Inflammatory macrophage (primary cell): ENCODE measurements at places on chromosomes 1 and 21.

DNA sequence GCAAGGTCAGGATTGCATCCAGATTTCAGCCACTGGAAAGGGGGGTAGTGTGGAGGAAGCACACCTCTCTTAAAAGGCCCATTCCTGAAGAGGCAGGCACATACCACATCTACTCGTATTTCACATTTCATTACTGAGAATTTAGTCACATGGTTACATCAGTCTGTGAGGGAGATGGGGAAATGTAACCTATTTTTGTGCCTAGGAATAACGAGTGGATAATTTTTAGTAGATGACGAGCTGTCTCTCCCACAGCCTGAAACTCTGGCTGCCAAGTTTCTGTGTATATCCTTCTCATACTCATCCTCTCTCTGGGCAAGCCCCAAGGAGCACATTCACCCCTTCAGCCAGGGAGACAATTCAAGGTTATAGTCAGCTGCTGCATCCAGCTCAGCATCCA is 10.3 kb upstream of the C21orf91 start:
- no peak for DNase-seq

- DNase-seq: peak; percentile 99
Measured at GRCh38 chr1:246931549-246932365, at the start of gene AHCTF1. Gene AHCTF1 (minus strand): TSS chr1:246931948. CDS start chr1:246918370, 13,578 bp downstream.

- peak; percentile 87 for DNase-seq
Measured at GRCh38 chr1:202155478-202156021, 4.9 kb downstream of the PTPN7 start.

- no peak for DNase-seq
Measured at GRCh38 chr1:96116731-96117130, 604.9 kb upstream of the PTBP2 start.

- DNase-seq: no peak
Measured at GRCh38 chr1:156895927-156896326, 2.4 kb downstream of the PEAR1 start.

GRCh38 chr1:200518524-200518923 is 102.0 kb downstream of the KIF14 start:
- DNase-seq: no peak

- DNase-seq: no peak
Measured at GRCh38 chr1:198151688-198152087, 5.1 kb upstream of the NEK7 start.

GRCh38 chr1:2447276-2448097 is 28.6 kb upstream of the PLCH2 start:
- no peak for DNase-seq

GRCh38 chr1:119987686-119988085 is 81.8 kb downstream of the NOTCH2 start:
- DNase-seq: no peak

GRCh38 chr21:18334066-18334465 is 69.5 kb downstream of the TMPRSS15 start:
- DNase-seq: no peak

DNA sequence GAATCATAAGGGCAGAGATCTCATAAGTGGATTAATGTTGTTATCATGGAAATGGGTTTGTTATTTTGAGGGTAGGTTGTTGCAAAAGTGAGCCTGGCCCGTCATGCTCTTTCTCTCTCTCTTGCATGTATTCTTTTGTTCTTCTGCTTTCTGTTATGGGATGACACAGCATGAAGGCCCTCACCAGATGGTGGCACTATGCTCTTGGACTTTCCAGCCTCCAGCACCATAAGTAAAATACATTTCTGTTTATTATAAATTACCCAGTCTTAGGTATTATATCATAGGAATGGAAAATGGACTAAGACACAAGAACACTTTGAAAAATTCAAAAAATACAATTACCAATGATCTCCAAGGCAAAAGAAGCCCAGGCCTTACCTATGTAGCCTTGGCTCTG is 676.1 kb downstream of the PTPRU start:
- peak; percentile 67 for DNase-seq

DNA sequence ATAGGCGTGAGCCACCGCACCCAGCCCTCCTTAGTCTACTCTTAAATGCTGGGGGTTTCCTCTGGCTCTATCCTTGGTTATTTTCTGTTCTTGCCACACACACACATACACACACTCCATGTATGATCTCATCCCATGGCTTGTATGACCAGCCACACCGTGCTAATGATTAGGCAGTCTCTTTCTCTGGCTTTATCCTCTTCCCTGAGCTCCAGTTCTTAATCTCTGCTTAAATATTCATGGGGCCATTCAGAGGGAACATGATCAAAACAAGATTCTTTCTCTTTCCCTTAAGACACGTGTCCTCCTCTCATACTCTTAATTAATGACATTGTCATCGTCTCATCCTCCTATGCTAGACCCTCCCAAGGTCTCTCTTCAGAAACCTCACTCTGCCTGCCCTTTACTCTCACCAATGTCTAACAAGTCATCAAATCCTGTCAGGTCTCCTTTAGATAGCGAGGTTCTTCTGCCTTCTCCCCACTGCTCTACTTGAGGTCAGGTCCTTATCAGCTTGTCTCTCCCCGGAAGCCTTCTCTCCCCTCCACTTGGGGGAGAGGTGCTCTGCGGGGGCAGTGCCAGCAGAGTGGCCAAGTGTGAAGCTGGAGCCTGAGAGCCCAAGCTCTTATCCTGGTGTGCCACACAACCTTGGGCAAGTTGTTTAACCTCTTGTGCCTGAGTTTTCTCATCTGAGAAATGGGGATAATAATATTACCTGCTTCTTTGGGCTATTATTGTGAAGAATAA is 83.0 kb upstream of the GNG12 start:
- DNase-seq: no peak

DNA sequence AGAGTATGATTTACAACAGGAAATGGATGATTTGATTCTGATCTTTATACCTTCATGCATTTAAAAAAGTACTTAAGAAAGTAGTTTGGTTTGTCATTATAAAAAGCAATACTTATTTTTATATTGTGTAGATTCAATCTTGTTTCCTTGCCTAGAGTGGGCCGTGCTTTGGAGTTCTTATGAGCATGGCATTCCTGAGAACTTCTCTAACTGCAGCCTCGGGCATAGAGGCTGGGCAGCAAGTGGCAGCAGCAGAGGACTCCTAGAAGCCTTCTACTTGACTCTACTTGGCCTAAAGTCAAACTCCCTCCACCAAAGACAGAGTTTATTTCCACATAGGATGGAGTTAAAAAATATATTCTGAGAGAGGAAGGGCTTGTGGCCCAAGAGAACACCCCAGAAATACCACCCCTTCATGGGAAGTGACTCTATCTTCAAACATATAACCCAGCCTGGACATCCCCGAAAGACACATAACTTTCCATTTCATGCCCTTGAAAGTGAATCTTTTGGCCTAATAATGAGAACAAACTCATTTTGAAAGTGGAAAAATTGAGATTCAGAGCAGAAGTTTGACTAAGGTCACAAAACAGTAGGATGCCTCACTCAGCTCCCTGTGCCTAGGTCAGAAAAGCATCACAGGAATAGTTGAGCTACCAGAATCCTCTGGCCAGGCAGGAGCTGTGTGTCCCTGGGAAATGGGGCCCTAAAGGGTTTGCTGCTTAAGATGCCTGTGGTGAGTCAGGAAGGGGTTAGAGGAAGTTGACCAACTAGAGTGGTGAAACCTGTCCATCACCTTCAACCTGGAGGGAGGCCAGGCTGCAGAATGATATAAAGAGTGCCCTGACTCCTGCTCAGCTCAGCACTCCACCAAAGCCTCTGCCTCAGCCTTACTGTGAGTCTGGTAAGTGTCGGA is at the start of gene IVL:
TSS of gene IVL (plus strand) at position 861 of the 916 bp plus-strand sequence. CDS start 1,252 bp downstream, outside the sequence.
- DNase-seq: no peak

DNA sequence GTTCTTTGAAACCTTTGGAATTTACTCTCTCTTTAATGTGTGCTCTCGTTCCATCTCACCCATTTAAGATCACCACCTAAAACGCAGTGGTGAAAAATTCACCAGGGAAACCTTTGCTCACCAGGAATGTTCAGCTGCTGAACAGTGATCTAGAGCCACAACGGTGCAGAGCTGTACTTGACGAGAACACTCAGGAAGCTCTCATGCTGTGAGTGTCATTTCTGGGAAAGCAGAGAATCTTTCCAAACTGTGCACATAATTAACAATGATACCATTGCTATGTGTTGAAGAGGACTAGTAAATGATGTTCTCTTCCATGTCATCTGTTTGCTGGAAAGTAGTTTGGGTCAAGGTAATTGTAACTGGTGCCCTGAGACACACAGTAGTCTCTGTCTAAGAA is 117.1 kb downstream of the ZZZ3 start:
- DNase-seq: no peak

DNA sequence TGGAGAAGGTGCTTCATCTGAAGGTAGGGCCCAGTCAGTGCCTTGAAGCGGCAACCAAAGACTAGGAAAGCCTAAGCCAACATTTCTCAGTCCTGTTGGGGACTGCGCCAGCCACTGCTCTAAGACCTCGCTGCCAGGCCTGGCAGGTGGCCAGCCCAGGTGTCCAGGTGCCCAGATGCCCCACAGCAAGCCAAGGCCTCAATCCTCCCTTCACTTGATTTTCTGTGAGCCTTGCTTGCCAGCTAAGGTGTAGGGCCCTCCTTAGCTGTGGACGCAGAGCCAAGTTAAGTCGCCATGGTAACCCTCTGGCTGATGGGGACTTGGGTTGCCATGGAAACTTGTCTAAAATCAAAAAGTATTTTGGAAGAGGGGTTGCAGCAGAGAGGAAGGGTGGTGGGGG is 135.0 kb downstream of the NAV1 start:
- no peak for DNase-seq

GRCh38 chr1:113242481-113242880 is 147.8 kb upstream of the MAGI3 start:
- DNase-seq: no peak

DNA sequence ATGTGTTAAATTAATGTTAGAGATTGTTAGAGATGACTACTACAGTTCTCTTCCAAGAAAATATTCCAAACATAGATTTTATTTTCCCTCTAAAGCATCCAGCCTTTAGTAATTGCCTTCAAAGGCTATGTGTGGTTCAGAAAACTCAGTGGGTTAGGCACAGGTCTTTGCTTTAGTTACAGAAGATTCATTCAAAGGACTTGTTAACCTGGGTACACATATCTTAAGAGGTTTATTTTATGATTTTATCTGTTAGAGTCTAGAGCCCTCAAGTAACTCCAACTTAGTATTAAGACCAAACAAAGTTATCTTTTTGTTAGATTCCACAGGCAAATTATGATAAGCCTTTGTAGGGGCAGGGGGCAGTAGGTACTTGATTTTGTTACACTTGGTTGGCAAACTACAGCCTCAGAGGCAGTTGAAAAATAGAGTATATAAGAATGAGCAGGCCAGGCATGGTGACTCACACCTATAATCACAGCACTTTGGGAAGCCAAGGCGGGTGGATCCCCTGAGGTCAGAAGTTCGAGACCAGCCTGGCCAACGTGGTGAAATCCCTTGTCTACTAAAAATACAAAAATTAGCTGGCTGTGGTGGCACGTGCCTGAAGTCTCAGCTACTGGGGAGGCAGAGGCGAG is 37.9 kb downstream of the CXADR start:
- DNase-seq: no peak

DNA sequence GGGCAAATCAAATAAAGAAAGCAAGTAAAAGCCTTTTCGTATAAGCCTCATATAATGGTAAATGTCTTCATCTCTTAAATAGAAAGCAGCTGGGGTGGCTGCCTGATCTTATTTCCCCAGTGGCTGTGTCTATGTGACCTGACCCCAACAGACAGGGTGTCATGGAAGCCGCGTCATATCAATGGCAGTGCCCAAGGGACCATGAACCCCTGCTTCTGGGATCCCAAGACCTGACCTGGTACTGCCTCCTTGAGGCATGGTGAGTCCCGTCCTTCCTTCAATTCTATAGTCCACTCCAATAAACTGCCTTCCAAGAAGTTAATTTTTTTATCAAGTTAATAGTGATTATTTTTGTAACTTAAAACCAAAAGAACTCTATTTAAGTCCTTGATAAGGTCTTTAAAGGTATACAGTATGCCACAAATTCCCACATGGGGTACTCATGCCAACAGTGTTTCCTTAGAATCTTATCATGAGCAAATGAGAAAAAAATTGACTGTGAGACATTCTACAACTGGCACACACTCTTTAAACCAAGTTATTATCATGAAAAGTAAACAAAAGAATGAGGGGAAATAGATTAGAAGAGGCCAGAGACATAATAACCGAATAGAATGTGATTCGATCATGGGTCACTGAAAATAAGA is 104.6 kb downstream of the ADSS2 start:
- no peak for DNase-seq

DNA sequence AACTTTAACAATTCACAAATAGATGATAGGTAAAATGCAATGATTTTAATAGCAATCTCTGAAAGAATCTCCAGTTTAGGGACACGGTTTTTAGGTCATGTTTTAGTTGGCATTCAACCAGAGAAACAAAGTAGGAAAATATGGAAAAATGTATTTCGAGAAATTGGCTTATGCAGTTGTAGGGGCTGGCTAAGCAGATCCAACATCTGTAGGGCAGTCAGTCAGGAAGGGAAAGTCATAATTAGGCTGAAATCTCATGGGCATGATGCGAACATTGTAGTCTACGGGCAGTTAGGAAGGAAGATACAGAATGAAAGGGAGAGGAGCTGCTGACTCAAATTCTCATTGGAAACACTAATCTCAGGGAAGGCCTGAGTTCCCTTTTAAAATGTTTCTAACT is 1276.0 kb upstream of the ADGRL4 start:
- no peak for DNase-seq

- DNase-seq: no peak
Measured at GRCh38 chr1:116487031-116487430, 83.8 kb downstream of the CD58 start.

GRCh38 chr1:224067621-224068457 is 46.1 kb upstream of the FBXO28 start:
- peak; percentile 37 for DNase-seq

GRCh38 chr1:243896313-243896712 is 46.3 kb upstream of the AKT3 start:
- no peak for DNase-seq

- no peak for DNase-seq
Measured at GRCh38 chr1:78081980-78082860, 36.5 kb downstream of the GIPC2 start.

- no peak for DNase-seq
Measured at GRCh38 chr1:52738893-52739292, 12.6 kb downstream of the ZYG11B start.

DNA sequence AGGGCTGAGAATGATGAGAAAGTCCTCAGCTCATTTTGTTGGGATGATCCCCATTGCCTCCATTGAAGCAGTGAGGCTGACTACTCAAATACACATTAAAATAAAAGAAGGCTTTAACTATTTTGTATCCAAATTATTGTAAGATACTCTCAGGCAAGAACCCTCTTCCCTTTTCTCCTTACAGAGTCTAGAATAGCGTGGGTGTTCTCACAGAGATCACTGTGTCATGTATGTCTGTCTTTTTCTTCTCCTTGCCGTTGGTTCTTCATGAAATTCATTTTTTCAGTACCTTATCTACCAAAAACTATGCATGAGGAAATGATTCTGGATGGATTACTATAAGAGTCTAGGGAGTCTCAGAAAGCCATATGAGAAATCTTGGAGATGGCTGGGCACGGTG is 30.1 kb downstream of the SORT1 start:
- DNase-seq: peak; percentile 45

- no peak for DNase-seq
Measured at GRCh38 chr1:204450461-204451257, 39.0 kb upstream of the PPP1R15B start.

DNA sequence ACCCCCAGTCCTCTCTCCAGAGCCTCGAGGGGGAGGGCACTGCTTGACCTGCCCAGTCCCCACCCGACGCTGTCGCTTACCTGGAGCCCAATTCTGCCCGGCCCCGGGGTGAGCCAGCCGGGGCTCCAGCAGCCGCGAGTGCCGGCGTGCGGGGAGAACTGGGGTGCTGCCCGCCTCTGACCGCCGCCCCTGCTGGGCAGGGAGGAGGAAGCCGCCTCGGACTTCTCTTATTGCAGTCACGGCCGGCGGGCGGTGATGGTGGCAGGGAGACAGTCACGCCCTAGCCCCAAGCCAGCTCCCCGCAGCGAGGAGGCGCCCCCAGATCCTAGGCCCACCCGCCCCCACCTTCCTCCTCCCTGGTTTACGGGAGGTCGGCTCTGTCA is at the start of gene FGR:
TSS of gene FGR (minus strand) at position 201 of the 383 bp plus-strand sequence. CDS start 11,269 bp downstream, outside the sequence.
- peak; percentile 86 for DNase-seq
